Omental fat pad (tissue), 4 donors: ENCODE measurements at places on chromosomes 12 and 14.

- no peak for DNase-seq
Observed at GRCh38 chr14:102097441-102098135, 10.7 kb upstream of the HSP90AA1 start.

- DNase-seq: no peak
Observed at GRCh38 chr12:109178532-109178931, 62.1 kb downstream of the ACACB start.

DNA sequence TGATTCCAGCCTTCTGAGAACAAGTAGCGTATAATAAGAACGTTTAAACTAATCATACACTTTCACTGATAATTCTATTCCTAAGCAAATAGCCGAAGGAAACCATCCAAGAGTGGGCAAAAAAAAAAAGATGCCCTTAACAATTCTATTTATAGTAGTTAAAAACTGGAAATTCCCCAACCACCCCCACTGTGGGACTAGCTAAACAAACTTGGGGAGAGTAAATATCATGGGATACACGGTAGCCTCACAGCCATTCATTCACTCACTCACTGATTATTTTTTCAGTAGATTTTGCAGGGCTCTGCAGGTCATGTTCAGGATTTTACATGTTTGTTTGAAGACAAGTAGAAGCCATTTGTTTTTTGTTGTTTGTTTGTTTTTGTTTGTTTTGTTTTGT lies 197.0 kb downstream of the ETV6 start:
- no peak for DNase-seq

- DNase-seq: no peak
Observed at GRCh38 chr12:102120886-102121285, 903 bp downstream of the PARPBP start.

- DNase-seq: no peak
Observed at GRCh38 chr14:100776681-100777365, 49.1 kb upstream of the MEG3 start.

DNA sequence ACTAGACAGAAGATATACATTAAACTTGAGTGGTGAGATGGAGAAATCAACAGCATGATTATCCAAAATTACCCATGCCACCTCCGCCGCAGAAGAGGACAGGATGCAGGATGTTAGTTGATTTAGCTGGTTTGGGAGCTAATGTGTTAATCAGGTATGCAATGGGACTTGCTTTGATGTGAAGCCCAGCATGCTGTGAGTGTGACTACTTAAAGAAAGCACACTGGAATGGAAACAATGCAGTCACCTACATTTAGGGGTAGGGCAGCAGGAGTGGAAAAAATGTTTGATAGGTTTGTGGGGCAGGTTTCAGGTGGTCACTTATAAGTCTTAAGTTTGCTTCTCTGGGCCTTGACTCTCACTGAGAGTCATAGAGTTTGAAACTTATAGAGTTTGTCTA lies 170.0 kb upstream of the DAAM1 start:
- DNase-seq: no peak

- DNase-seq: no peak
Observed at GRCh38 chr12:52581481-52581880, 7.8 kb upstream of the KRT74 start.

DNA sequence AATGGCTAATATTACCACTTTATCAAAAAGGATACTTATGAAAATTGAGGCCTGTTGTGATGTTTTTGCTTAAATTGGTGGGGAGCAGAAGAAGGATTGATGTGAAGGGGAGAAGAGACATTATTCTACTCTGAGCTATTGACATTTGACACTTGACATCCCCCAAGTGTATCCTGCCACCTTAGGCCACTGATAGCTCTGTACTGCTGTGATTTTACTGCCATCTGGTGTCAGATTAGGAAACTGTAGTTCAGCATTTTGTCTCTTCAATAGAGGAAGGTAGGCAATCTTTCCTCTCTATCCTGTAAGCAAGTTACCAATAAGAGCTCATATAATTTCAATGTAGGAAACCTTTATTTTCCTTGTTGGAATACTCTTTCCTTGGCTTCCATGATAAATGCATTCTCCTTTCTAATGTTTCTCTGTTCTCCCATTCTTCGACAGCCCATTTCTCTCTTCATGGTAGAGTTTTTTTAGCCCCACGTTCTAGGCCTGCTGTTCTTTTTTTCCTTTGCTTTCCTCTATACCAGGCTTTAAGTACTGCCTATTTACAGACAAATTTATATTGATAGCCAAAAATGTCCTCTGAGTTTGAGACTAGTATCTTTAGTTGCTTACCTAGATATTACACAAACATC lies 46.3 kb downstream of the PPHLN1 start:
- DNase-seq: no peak

DNA sequence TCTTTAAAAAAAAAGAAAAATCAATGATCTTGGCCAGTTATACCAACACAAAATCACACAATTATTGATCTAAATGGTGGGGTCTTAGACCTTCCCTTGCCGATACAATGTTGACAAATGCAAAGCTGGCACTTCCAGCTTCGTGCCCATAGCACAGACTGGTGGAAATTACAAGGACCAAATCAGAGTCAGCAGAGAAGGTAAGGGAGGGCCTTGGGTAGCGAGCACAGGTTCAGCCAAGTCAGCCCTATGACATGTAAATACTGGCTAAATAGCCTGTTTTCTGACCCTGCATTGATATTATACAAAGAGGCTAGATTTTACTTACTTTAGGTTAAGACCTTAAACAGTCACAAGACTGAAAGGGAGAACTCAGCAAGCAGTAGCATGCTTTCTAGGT lies 30.3 kb upstream of the WDR89 start:
- DNase-seq: no peak

GRCh38 chr12:120997448-120997847 lies 18.8 kb downstream of the C12orf43 start:
- no peak for DNase-seq

GRCh38 chr12:2494486-2495192 lies 300.1 kb upstream of the FKBP4 start:
- DNase-seq: no peak

GRCh38 chr12:117692512-117692911 lies 276.3 kb downstream of the KSR2 start:
- DNase-seq: no peak

DNA sequence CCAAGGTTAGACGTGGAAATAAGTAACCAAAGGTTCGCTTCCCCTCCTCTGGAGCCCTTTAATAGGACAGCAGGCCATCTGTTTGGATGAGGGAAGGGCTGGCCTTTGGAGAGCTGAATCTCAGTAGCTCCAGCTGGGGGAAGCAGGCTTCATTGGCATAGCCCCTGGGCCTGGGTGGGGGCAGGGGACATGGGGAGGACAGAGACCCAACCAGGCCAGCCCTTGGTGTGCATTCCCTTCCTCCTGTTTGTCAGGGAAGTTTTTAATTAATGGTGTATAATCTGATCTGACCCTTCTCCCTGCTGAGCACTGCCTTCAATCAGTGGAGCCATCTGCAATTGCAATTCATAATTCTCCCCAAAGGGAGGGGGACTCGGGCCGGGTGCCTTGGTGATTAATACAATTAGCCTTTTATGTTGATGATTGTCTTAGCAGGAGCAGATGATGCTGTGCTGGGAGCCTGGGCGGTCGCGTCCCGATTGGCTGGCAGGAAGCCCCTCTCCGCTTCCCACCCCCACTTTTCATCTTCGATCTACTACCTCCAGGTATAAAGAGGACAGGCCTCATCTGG lies 6.4 kb downstream of the AQP6 start:
- no peak for DNase-seq

DNA sequence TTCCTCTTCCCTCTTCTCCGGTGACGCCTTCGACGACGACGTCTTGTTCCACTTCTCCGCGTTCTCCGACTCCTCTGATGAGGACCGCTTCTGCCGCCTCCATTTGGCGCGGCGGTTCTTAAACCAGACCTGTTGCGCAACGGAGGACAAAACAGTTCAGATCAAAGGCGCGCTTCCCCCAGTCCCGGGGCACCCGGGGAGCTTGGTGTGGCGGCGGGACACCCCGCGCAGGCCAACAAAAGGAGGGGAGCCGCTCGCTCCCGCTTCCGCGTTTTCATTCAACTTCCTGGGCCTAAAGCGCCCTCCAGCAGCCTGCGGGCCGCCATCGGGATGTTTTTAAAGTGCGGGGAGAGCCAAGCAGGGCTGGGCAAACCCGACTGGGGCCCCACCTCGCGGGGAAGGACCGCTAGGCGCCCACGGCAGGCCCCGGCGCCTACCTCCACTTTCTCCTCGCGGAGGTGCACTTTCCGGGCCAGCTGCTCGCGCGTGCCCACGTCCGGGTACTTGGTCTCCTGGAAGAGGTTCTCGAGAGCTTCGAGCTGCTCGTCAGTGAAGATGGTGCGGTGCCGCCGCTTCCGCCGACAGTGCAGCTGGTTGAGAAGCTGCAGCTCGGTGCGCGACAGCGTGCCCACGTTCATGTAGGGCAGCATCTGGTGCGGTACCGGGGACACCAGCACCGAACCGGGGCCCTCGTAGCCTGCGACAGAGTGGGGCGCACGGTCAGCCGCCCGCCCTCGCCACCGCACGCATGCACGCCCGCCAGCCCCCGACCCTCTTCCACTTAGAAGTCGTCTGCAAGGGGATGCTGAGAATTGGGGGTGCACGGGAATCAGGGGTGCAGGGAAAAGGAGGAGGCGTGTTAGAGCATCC lies 1.2 kb downstream of the GSC start:
- no peak for DNase-seq

DNA sequence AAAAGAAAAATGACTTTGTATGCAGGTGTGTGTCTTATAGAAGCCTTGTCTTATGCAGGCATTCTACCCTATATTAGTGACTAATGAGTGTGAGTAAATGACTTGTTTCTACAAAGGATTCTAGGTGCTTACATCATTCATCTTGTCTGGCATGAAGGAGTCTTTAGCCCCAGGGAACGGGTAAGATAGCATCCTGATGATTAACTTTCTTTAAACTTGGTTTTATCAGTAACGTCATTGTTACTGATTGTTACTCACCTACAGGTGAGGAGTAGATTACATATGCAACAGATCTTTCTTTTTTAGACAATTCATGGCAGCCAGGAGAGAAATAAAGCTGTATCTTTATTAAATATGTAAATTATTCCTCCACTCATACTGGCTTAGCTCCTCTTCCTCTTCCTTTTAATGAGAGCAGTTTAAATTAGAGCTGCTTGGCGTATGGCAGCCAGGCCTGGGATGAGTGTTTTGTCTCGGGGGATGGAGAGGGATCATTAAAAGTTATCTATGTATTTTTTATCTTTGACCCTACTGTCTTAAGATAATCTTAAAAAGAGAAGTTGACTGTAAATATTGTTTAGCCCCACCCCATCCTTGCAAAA lies 57.2 kb upstream of the ATP2A2 start:
- DNase-seq: no peak

DNA sequence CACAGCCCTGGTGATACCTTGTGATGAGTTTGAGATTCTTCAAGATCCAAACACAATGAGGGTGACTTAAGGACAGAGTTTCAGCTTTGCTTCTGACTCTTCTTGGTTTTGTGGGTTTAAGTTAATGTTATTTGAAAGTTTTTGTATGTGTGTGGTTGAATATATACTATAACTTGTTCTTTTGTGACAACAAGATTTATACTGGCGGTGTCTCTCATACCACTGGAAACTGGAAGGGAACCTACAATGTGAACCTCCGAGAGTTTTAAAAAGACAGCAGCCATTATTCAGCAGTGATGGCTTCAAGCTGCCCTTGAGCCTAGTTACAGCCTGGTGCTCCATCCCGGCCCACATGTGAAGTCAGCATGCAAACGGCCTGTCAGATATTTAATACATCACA lies 87.9 kb upstream of the IGF1 start:
- no peak for DNase-seq

- no peak for DNase-seq
Observed at GRCh38 chr14:65792208-65792905, 379.8 kb downstream of the FUT8 start.

DNA sequence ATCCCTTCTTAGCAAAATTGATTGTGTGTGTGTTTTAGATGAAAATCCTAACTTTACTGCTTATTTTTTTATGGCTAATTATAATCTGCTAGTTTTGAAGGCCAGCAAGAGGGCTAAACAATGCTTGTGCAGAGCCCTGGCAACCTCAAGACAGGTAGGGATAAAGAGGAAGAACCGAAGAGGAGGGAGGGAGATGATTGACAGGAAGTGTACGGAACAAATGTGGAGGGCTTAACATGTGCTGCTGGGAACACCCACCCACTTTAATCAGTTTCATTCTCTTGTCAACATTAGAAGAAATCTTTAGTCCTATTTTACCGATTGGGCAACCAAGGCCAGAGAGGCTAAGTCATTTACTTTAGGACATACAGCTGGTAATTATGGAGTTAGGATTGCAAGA lies 1.4 kb upstream of the WSCD2 start:
- DNase-seq: no peak

DNA sequence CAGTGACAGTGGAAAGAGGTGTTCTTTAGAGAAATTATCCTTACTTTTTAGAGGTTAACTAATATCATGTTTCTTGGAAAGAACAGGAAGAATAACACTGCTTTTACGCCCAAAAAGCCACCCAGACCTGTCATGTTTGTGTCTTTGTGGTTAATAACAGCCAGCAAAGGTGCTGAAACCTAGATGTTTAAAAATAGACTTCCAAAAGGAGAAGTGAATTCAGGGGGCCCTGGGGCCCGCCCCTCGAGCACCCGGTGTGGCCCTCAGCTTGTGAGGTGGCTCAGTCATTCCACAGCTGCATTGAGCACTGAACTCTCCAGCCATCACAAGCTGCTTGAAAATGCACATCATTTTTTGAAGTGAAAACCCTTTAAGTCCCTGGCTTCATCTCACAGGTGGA lies 20.8 kb upstream of the AMN start:
- no peak for DNase-seq

DNA sequence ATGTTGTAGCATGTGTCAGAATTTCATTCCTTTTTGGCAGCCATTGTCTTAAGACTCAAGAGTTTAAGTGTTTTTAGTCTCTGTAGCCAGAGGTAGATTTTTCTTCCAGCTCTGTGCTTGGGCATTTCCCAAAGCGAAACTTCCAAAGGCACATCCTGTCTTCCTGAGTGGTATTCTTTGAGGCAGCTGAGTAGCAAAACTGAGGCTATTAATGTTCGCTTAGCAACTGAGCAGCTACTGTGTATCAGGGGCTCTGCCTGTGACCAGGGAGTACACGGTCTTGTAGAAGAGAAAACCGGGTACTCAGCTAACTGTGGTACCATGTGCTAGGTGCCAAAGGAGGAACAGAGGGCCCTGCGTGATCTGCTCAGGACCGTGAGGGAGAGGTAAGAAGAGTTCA lies 52.0 kb downstream of the ETV6 start:
- DNase-seq: no peak

DNA sequence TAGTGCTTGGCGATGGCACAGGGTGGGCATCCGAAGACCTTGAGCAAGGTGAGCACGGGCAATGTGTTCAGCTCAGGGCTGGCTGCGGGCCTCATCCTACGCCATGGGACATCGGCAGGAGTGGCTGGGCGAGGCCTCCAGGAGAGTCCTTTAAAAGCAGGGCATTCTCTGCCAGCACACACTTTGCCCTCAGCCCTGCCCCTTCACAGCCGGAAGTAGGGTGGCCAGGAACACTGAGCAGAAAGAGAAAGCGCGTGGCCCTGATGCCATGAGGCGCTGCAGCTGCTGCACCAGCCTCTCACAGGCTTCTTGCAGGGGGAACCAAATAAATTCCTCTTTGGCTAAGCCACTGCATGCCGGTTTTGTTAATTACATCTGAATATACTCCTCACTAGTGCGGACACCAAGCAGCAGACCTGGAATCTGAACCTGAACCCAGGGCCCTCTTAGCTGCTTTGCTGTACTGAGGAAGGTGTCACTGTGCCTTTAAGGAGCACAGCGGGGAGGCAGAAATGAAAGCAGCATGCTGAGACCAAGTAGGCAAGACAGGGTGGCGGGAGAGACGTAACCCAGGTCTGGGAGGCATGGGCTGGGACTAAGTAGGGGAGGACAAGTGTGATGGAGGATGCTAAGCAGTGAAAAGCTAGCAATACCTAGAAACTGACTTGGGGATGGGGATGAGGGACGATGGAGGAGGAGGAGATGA lies 155.2 kb downstream of the TTC7B start:
- DNase-seq: no peak
